ENCODE measurements at places on chromosomes 4 and X.

DNA sequence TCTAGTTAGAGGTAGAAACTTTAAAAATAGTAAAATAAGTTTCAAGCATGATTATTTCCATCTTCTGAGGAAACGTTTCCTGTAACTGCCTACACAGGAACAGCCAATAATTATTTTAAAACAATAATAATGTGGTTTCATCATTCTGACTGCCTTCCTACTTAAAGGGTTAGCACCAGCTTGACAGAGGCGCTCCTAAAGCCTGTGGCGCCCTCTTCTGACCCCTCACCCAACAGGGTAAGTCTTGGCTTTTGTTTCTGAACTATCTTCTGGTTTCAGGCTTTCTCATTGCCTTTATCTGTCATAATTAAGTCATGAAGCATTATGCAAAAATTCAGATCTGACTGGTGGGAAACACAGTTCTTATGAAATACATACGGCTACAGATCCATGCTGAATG lies 96.7 kb downstream of the ITM2A start:
- DNase-seq, result peak; percentile 80

- no peak for DNase-seq
These were observed 162.5 kb downstream of the BANK1 start for GRCh38 chr4:101952985-101953384.

DNA sequence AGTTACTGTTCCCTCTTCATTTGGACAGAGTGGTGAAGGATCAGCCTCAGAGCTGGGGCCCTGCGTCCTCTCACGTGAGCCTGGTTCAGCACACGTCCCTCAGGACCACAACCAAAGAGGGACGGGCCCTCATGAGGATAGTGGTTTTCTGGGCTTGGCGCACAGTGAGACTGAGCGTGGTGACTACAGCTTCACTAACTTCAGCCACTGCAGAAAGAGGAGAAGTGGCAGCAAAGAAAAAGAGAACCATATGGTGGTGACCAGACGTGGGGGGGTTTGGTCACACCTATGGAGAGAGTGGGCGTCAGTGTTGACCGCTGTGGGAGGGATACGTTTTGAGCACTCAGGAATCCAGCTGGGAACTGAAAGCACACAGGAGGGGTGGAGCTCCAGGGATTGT lies 21.8 kb upstream of the TNIP3 start:
- DNase-seq, result no peak

GRCh38 chr4:85084371-85085094 lies 118.0 kb upstream of the WDFY3 start:
- DNase-seq, result no peak

- DNase-seq, result no peak
These were observed 82.8 kb downstream of the LIMCH1 start for GRCh38 chr4:41620594-41621256.

GRCh38 chrX:23341452-23341851 lies 6.8 kb downstream of the PTCHD1 start:
- DNase-seq, result no peak

- DNase-seq, result no peak
These were observed 35.2 kb downstream of the SEPTIN11 start for GRCh38 chr4:76984788-76985211.

GRCh38 chr4:25346913-25347312 lies 30.1 kb upstream of the ANAPC4 start:
- DNase-seq, result no peak

DNA sequence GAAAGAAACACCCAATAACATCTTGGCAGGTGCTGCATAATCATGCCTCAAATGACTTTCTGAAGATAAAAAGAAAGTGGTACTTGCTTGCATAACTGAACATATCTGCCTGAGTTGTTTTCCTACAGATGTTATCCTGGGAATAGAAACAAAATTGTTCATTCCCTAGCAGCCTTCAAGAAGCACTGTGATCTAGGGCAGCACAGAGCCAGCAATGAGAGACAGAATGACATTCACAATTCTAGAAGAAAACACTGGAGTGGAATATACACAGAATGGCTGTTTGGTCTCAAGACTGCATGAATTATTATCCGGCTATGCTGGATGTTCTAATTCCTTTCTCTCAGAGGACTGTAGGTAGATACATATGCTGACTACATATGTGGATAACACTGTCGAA lies 790.9 kb downstream of the PDHA2 start:
- no peak for DNase-seq

DNA sequence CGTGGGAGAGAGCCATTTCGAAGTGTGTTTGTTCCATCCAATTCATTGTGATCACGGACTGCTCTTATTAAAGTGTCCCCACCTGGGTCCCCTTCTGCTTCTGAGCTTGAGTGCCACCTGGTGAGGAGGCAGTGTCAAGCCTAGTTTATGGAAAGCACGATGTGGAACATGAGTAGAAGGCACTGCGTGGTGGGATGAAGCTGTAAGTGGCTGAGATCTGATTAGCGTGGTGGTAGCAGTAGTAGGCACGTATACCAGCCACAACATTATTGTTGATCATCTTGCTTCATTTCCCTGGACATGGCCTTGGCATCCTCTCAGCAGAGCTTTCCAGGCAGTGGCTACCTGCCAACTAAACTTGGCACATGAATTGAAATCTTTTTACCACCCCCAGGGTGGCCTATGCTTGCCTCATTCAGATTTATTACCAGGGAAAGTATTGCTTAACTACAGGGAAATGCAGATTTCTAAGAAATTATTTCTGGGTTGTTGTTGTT lies 46.4 kb downstream of the GPAT3 start:
- DNase-seq, result no peak

DNA sequence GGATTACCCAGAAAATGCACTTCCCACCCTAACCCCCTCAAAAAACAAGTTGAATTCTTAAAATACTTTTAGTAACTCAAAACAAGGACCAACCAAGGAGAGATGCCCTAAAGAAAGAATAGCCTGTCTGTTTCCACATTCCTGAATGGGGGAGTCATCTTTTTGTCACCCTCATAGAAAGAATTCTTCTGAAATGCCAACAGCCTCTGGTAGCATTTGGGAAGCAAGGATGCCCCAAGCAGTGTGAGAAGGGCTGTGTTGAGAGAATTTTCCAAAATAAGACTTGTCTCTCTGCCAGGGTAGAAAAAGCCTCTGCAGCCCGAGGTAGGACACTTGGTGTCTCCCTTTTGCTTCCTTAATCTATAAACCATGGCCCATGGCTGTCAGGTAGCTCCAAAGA lies 173.1 kb upstream of the VCX3A start:
- DNase-seq, result no peak

DNA sequence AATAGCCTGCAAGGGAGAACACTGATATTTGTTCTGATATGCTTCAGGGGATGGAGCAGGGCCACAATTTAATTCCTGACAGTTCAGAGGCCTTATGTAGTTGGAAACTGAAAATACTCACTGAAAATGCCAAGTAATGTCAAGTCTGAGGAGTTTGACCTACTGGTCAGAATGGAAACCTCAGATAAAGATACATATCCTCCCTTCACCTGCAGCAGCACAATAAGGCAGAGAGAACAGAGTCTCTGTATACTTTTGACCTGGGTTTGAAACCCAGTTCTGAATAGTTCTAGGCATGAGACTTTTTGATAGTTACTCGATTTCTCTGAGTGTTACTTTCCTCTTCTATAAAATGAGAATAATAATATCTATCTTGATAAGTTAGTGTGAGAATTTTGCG lies 65.8 kb upstream of the TRPC5 start:
- no peak for DNase-seq

- DNase-seq, result no peak
These were observed 831.7 kb upstream of the POU3F4 start for GRCh38 chrX:82676386-82676785.

GRCh38 chrX:46953137-46953527 lies 40.9 kb downstream of the JADE3 start:
- no peak for DNase-seq

- DNase-seq, result no peak
These were observed 1950.5 kb upstream of the AGA start for GRCh38 chr4:179392787-179393186.

DNA sequence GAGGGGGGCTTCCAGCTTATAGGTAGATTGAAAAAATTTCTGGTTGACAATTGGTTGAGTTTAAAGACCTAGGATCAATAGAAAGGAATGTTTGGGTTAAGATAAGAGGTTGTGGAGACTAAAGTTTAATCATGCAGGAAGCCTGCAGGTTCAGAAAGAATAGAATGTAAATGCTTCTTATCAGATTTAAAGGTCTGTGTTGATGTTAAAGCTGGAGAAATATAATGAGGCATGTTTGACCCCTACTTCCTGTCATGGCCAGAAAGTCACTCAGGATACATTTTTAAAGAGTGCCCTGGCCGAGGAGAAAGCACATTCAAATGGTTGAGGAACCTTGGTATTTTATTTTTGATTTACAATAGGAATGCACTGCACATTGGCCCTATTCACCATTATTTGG lies 3.9 kb upstream of the RRAGB start:
- DNase-seq, result no peak

DNA sequence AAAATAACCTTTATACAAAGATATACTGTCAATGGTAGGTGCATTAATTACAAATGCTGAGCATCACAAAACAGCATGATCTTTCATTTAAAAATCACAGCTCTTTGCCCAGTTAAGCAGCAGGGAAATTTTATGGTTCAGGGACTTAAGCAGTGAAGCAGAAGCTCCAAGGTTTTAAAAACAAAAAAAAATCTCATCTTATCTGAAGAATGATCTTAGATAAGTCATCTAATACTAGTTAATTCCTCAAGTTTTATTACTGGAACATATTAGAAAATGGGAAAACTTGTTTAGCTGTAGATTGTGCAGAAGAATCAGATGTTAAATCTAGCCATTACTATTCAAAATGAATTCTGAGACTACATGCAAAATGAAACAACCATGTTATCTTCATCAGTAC lies 289.9 kb downstream of the GASK1B start:
- no peak for DNase-seq

DNA sequence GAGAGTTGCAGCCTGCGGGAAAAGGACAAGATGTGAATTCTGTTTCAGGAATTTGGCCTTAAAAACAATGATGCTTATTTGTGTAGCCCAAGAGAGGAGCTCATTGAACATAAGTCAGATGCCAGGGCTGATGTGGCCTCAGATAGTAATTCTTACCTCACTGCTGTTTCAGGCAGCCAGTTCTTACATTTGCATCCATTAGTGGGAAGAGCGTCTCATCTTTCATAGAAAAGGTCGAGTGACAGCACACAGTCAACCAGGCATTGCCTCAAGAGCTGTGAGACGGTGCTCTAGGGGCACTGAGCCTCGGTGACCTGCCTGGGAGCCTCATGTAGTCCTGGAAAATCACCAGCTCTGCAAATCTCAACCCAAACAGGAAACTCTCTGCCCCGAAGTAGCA lies 174.9 kb upstream of the FRG1 start:
- DNase-seq, result no peak

GRCh38 chrX:136953867-136954787 lies 73.6 kb upstream of the RBMX start:
- DNase-seq, result peak; percentile 65

DNA sequence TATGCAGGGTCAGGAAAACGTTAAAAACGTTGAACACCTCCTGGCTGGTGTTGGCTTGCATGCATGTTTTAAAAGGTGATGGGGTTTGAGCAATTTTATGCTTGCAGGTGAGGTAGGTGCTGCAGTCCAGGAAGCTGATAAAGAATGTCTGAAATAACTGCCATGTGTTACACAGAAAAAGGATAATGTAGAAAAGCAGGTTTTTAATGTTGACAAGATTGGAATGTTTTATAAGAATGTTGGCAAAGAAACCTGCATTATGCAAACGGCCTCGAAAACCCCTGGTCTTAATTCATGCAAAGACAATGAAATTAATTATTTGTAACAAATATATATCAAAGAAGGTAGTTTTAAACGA lies 723.7 kb upstream of the AGA start:
- no peak for DNase-seq
